ENCODE measurements at places on chromosomes 11 and 22.

GRCh38 chr22:29670626-29671025 lies 49.2 kb upstream of the CABP7 start:
- DNase-seq = no peak

- DNase-seq = no peak
Measured at GRCh38 chr22:47576908-47577307, 814.5 kb downstream of the TBC1D22A start.

GRCh38 chr11:23370580-23371275 lies 510.5 kb upstream of the CCDC179 start:
- DNase-seq = no peak

- no peak for DNase-seq
Measured at GRCh38 chr11:119651802-119652584, 77.0 kb downstream of the NECTIN1 start.

- no peak for DNase-seq
Measured at GRCh38 chr11:48106166-48106565, 110.4 kb upstream of the OR4B1 start.

DNA sequence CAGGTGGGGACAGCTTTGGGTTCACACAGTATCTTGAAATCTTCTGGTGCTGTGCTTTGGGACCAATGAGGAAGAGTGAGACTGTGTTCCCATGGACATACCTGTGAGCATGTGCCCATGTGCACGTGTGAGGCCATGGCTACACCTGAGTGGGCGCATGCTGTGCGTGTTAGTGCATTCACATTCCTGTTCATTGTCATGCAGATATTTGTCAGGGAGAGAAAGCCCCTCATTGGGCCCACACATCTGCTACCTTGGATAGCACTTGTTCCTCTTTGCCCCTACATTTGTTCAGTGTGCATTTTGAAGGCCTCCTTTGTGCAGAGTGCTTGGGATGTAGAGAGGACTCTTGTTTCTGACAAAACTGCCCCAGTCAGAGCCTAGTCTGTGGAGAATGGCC lies 154.3 kb upstream of the E2F8 start:
- no peak for DNase-seq

DNA sequence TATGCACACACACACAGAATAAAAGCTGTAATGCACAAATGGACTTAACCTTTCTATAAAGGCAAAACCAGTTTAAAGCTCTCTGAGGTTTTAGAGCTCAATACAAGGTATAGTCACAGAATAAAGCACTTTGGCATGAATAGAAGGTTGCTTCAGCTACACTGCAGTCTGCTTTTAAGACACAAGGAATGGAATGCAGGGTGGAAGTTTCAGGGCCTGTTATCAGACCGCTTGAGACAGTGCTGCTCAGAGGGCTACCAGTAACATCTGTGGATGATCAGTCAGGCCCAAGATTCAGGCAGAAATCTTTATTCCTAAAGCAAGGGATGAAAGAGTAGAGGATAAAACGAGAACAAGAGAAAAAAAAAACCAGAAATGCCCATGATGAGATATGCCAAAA lies 46.7 kb downstream of the CD44 start:
- DNase-seq = no peak

- DNase-seq = no peak
Measured at GRCh38 chr11:6468712-6469495, 4.8 kb downstream of the TRIM3 start.

- no peak for DNase-seq
Measured at GRCh38 chr11:44624761-44625221, 59.3 kb downstream of the CD82 start.

GRCh38 chr11:8327761-8328192 lies 64.1 kb upstream of the LMO1 start:
- no peak for DNase-seq

GRCh38 chr22:44329179-44329796 lies 16.5 kb upstream of the SHISAL1 start:
- DNase-seq = peak; percentile 51

- no peak for DNase-seq
Measured at GRCh38 chr11:44404301-44404700, 94.4 kb upstream of the ALX4 start.

GRCh38 chr11:46832511-46833214 lies 13.4 kb downstream of the CKAP5 start:
- no peak for DNase-seq

DNA sequence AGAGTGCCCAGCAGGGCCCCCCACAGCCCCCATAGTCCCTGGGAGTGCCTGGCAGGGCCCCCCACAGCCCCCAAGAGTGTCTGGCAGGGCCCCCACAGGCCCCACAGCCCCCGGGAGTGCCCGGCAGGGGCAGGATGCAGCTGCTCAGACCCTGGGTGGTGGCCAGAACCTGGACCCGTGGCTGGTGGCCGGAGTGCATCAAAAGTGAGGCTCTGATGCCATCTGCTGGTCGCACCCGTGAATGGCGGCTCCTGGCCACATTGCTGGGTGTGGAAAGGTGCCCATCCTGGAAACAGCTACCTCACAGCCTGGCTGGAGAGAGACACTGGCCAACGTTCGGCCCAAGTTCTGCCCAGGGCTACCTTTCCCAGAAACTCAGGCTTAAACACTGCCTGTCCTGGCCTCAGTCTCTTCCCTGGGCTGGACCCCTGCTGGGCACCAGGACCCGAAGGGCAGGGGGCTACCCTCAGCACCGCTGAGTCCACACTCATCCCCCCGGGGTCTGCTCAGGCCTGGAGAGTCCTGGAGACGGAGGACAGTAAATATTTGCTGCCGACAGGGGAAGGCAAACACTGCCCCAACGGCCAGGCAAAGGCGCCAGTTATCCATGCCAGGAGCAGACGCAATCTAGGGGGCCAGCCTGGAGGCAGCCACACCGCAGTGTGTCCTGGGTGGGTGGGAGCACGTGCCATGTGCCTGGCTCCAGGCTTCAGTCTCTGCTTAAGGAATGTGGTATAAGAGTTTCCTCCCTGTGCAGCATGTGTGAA lies 4.4 kb downstream of the INS start:
- DNase-seq = peak; percentile 87

- DNase-seq = peak; percentile 90
Measured at GRCh38 chr11:65637794-65638419, at the start of gene SIPA1. Gene SIPA1, plus strand, starts transcription at chr11:65638101. Its CDS starts 2,821 bp downstream, at chr11:65640922.

DNA sequence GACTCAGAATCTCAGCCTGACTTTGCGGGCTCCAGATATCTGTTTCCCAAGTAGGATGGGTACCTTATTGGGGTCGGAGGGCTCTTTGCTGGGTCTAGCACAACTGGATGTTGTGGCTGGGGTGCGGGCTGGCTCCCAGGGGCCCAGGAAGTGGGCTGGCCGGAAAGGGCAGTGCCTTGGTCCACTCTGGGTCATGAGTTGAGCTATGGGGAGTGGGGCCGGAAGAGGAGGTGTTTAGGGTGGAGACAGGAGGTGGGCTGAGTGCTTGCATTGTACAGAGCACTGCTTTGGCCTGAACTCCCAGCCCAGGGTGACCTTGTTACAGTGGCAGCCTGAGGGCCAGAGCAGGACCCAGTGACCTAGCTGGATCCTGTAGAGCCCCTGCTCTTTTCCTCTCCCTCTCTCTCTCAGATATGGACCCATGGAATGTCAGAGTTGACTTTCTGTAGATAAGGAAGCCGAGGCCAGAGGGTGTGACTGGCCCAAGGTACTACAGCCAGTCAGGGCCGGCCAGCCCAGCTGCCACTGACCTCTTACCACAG lies 13.2 kb downstream of the PHLDB1 start:
- peak; percentile 64 for DNase-seq

- DNase-seq = no peak
Measured at GRCh38 chr22:31474743-31475142, 14.9 kb downstream of the EIF4ENIF1 start.

GRCh38 chr11:46100670-46101069 lies 20.6 kb downstream of the PHF21A start:
- no peak for DNase-seq

- DNase-seq = no peak
Measured at GRCh38 chr11:128548649-128549255, 38.6 kb downstream of the ETS1 start.

DNA sequence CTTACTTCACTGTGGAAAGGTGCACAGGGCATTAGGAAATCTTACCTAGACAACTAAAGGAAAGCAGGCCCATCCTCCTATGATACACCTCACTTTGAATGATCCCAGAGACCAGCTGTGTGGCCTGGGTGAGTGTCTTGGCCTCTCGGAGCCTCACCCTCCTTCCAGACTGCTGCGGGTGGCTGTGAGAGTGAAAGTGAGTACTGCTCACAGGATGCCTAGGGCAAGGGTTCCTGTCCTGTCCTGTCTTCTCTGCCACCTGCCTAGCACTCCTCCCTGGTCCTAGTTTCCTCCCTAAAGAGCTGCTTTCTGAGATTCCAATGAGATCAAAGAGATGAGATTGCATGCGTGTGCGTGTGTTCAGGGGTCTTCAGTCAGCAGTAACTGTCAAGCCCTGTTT lies 19.5 kb upstream of the ADORA2A start:
- no peak for DNase-seq

GRCh38 chr22:29260601-29261315 lies 7.0 kb downstream of the RHBDD3 start:
- no peak for DNase-seq

- no peak for DNase-seq
Measured at GRCh38 chr22:28911304-28911690, 27.9 kb downstream of the ZNRF3 start.

DNA sequence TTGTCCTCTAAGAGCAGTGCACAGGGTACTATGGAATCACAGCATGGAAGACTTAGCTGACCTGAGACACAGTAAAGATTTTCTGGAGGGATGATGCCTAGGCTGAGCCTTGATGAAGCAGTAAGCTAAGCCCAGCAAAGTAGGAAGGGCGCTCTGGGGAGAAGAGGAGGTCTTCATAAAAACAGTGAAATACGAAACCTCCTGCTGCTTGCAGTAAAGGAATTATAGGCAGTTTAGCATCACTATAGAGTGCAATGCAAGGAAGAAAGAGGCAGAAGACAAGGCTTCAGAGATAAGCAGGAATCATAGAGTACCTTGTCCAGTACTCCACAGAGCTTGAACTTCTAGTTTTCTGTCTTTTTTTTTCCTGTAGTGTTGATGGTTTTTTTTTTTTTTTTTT lies 555.7 kb upstream of the CADM1 start:
- no peak for DNase-seq

GRCh38 chr11:86793307-86793706 lies 7.0 kb upstream of the PRSS23 start:
- DNase-seq = no peak

DNA sequence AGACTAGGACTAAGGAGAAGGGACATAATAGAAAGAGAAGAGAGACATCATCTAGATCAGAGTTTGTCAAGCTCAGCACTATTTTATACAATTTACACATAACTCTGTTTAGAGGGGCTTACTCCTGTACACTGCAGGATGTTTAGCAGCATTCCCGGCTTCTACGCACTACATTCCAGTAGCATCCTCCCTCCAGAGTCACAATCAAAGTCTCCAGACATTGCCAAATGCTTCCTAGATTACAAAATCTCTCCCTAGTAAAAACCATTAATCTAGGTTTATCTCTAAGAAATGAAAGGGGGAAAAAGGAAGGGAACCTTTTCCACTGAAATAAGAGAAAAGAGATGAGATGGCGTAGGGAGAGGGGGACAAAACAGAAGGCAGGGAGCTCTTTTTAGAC lies 4.0 kb downstream of the USP28 start:
- DNase-seq = no peak

DNA sequence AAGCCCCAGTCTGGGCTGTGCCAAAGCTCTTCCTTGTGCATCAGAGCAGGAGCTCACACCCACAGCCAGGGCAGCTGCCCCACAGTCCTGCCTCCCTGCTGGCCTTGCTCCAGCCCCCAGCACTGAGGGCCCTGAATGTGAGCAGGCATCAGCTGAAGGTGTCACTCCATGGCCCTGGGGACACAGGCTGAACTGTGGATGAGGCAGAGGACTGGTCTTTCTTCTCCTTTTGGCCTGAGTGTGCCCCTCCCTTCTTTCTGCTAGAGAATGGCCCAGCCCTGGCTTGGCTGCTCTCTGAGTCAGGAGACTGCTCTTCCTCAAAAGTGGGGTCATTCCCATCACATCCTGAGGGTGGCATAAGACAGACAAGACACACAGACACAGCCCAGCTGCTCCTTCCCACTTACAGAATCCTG lies 16.2 kb downstream of the OTOG start:
- DNase-seq = no peak

- DNase-seq = no peak
Measured at GRCh38 chr22:20184501-20185165, 33.8 kb upstream of the CCDC188 start.

DNA sequence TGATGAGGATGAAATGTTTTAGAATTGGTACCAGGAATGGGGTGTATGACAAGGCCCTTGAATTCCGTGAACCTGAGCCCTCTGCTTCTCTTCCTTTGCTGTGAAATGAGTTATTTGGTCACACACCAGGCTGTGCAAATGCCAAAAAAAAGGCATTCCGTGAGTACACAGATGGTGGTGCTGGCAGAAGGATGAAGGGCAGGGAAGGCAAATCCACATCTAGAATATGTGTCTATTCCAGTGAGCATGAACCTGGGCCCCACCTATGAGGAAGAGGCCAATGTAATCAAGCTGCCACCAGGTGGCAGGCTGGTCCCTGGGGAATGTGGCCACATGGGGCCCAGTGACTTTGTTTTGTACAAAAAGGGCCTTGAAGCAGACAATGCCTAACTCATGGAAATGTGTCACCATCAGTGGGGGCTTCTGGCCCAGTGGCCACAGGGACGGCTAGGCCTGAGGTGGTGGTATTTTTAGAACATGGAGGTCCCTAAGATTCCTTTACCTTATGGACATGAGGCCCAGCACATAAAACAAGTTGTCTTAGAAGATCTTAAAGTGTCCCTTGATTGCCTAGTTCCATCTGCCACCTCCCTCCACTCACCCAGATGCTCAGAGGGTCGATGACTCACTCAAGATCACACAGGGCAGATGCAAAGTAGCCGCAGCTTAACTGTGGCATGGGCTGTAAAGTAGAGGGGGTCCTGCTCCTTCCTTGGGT lies 3.9 kb upstream of the RNF215 start:
- peak; percentile 66 for DNase-seq

- no peak for DNase-seq
Measured at GRCh38 chr11:7520011-7520942, 6.5 kb downstream of the PPFIBP2 start.
